Stimulated activated CD4-positive, alpha-beta T cell treated with anti-CD3 and anti-CD28 coated beads, Interleukin-15, amount 100 ng/mL, for 1 hour (primary cell): ENCODE measurements at places on chromosomes 4 and X.

GRCh38 chr4:78493731-78494130, 57.8 kb upstream of the ANXA3 start:
- DNase-seq = no peak

GRCh38 chrX:120664081-120664480, 34.2 kb upstream of the C1GALT1C1 start:
- DNase-seq = no peak

GRCh38 chrX:113982766-113983165, 601.1 kb upstream of the HTR2C start:
- DNase-seq = no peak

- no peak for DNase-seq
These were observed 41.9 kb upstream of the SLC4A4 start for GRCh38 chr4:71296945-71297344.

GRCh38 chr4:15677507-15677988, 4.1 kb upstream of the FAM200B start:
- no peak for DNase-seq

DNA sequence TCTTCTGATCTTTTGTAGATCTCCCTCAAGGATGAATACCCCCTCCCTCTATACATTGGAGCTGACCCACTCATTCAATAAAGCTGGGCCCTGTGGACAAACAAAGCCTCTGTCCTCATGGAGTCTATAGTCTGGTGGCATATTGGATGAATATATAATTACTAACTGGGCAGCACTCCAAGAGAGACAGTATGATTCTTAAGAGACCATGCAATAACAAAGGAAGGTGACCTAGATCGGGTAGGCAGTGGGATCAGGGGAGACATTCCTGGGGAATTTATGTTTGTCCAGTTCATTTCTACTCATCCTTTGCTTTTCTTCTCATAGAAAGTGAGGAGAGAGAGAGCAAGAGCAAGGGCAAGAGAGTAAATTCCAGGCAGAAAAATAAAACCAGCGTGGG, 23.5 kb upstream of the CXCL13 start:
- DNase-seq = no peak

DNA sequence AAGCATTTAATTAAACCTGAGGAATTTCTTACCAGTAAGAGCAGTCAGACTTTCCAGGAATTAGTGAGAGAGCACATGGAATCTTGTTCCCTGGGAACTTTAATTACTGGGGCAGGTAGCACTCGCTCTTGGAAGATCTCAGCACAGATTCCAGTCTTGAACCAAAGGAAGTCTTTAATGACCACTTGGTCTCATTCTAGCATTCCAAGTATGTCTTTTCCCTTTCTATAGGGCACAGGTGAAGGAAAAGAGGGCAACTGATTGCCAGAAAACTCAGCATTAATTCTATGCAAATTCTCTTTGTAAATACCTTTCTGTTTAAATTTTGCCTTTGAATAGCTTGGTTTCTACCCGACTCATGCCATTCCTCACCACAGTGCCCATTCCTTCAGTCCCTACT, 236.6 kb downstream of the LDB2 start:
- DNase-seq = no peak

GRCh38 chrX:97682991-97683840, 799.5 kb downstream of the RPA4 start:
- no peak for DNase-seq

GRCh38 chr4:176874721-176875445, 82.2 kb upstream of the VEGFC start:
- DNase-seq = no peak

DNA sequence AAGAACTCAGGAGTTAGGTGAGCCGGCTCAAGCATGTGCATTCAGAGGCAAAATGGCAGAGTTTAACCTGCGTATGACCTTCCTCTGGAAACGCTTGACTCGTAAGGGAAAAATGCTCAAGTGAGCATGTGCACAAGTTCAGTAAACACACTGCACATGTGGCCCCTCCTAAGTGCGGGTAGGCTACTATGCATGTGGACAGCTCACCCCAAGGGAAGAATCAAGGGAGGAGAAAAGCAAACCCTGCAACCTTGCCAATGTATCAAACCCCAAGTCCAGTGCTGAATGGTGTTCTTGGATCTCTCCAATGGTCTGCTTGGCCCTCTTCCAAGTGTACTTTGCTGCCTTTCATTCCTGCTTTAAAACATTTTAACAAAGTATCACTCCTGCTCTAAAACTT, 407.1 kb downstream of the ADAM29 start:
- DNase-seq = no peak

GRCh38 chrX:47501226-47502074, 18.4 kb upstream of the ZNF41 start:
- no peak for DNase-seq

GRCh38 chr4:57324673-57325307, 214.6 kb upstream of the IGFBP7 start:
- no peak for DNase-seq

DNA sequence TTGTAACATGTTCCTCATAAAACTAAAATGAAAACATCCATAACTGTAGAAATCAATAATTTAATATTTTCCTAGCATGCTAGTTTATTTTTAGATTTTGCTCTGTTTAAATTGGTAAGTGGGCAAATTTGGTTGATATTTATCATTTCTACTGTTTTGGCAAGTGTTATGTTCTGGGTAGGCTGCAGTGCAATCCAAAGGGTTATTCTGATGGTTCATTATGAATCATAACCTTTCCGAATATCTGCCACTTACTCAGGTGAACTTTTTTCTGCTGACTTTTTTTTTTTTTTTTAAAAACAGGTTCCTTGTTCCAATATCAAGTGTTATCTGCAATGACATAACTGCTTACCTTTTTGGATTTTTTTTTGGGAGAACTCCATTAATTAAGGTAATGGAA, 52.0 kb downstream of the CDS1 start:
- no peak for DNase-seq

GRCh38 chrX:78957049-78957767, 12.0 kb downstream of the P2RY10 start:
- DNase-seq = no peak

- DNase-seq = no peak
These were observed 208.5 kb upstream of the CASK start for GRCh38 chrX:42131856-42132255.

DNA sequence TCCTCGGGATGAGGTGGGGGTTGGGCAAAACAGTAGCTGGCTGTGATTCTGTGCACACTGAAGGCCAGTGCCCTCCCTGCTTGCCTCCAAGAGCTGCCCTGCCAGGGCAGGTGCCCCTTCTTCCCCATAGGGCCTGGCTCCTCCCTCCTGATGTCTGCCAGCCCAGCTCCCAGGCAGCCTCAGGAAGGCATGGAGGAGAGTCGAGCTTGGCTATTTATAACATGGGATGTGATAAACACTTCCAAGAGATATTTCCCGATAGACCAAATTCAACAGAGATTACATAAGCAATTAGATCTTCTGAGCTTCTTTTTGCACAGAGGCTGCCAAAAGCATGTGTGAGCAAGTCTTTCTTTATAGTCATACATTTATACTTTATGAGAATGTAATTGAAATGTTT, 45.3 kb upstream of the PJA1 start:
- no peak for DNase-seq

DNA sequence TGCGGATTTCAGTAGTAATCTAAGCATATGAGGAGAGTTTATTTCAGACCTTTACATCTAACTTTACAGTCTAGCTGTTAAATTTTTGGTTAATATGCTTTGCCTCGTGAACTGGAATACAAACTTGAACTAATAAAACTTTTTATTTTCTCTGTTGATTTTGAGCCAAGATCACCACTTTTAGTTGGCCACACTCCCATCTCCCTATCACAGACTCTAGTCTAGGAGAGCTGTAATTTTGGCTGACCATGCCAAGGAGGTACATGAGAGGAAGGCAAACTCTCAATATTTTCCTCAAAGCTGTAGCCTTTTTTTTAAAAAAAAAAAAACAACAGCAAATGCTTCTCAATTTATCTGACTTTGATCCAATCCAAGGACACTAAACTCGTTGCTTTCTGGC, 597.5 kb upstream of the PCDH7 start:
- DNase-seq = no peak

GRCh38 chrX:107716816-107717700, 58.5 kb downstream of the TSC22D3 start:
- peak; percentile 69 for DNase-seq

GRCh38 chr4:146179784-146180370, 4.4 kb downstream of the LSM6 start:
- DNase-seq = no peak

DNA sequence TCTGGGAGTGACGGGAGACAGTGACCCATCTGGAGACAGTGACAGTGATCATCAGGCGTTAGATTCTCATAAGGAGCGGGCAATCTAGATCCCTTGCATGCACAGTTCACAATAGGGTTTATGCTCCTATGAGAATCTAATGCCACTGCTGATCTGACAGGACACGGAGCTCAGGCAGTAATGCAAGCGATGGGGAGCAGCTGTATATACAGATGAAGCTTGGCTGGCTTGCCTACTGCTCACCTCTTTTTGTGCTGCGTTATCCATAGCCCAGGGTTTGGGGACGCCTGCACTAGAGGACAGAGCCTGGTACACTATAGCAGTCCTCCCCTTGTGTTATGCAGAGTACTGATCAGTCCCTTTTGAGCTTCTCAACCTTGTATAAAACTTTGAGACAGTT, 23.5 kb downstream of the NFKB1 start:
- DNase-seq = no peak

GRCh38 chr4:42654631-42655268, 2.2 kb downstream of the ATP8A1 start:
- no peak for DNase-seq

- DNase-seq = no peak
These were observed 97.9 kb downstream of the MAB21L2 start for GRCh38 chr4:150679765-150680343.

- DNase-seq = no peak
These were observed 21.1 kb downstream of the KLHL5 start for GRCh38 chr4:39083164-39083563.

DNA sequence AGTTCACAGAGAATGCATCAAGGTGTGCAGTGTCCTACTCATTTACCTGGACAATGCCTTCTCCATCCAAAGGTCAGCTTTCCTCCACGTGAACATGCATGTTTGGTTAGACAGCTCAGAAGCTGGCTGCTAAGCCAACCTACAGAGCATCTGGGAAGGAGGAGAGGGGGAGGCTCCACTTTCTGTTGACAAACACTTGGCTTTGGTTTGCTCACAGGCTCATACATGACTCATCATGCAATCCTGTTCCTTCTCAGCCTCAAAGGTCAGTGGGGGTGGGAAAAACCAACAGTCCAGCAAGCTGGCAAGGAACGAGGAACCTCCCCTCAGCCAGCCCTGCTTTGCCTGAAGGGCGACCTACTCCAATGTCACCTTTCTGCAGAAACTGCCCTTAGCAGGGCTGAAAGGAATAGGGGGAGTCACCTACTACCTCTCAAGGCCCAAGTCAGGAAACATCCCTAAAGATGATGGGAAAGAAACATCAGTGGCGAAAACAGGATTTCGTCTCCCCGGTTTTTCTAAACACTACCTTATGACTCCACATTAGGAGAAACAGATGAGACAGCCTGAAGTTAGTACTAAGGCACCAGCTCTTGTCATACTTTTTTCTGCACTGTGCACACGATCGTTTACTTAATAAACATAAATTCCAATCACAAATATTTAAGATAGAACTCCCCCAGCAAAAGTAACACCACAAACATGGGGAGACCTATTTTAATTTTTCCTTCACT, 37.9 kb downstream of the RELL1 start:
- no peak for DNase-seq

- no peak for DNase-seq
These were observed 303.5 kb upstream of the ARSJ start for GRCh38 chr4:114282937-114283336.

GRCh38 chr4:6714954-6715353, 1.0 kb upstream of the BLOC1S4 start:
- DNase-seq = no peak

- DNase-seq = no peak
These were observed 1.4 kb upstream of the ZFX start for GRCh38 chrX:24148121-24148520.

- no peak for DNase-seq
These were observed 106.3 kb downstream of the LINC00632 start for GRCh38 chrX:140815868-140816267.

GRCh38 chr4:143381189-143382118, 44.8 kb downstream of the GAB1 start:
- no peak for DNase-seq
